HCEC 1CT (cell line): ENCODE measurements at places on chromosomes 7 and 10.

DNA sequence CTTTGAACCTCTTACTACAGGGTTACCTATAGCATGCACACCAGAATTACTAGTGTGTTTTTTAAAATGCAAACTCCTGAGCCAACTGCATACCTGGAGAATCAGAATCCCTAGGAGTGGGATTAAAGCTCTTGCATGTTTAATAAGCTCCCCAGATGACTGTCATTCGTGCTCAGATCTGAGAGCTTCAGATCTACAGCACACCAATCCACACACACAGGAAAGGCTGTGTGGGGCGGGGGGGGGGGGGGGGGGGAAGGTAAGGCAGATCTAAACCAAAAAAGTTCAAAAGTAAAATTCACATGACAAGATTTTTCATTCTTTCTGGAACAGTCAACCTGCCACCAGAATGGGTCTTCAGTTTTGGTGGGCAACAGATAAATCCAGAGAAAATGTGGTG lies 5.5 kb downstream of the FAM3C start:
- DNase-seq = no peak

DNA sequence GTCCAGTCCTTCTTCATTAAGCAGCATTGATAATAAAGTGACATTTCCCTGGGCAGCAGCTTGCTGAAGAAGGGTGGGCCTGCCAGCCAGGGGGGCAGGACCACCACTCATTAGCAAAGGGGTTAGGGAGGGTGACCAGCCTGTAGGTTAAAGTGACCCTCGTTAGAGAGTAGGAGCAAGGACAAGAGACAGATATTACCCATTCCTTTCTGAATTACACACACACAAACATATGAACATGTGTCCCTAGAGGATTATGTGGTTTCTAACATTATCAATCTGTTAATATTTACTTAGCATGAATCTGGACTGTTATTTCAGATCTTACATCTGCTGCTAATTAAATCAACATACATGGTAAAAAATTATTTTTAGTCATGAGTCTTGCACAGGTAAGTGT lies 88.9 kb downstream of the CTTNBP2 start:
- no peak for DNase-seq

GRCh38 chr10:96850113-96850512 lies 18.0 kb downstream of the LCOR start:
- no peak for DNase-seq

DNA sequence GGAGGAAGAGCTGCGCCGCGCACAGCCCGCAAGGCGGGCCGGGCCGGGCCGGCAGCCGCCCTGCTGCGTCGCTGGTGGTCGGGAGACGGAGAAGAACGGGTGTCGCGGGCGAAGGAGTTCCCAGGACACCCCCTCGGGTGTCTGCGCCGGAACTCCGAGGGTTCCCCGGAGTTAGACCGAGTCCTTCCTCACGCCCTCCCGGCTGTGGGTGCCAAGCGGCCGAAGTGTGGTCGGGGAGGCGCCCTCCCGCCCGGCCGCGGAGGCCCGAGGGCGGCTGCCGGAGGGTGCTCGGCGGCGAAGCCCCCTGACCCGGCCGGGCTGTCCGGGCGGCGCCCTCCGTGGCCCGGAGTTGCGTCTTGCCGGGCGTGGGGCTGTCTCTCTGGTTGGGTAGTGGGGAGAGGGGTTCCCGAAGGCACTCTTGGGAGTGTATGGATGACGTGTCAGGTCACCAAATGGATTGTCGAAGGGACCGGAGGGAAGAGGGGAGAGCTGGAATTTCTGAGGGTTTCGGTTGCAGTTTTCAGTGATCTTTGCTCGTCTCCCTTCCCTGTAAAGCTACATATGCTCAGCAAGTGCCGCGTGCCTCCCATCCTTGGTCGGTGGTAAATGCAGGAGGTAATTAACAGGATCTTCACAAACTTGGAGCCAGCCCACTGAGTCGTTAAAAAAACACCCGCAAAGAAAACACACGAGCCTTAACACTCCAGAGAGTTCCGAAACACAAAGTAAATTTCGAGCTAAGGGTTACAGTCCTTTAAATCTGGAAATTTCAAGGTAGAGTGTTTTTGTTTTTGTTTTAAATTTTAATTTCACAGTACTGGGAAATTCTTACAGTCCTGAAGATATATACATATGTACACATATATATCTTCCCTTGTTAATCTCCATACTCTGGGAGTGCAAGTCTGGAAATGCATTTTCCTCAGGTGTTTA lies 871 bp downstream of the ST7 start:
- DNase-seq = peak; percentile 87

DNA sequence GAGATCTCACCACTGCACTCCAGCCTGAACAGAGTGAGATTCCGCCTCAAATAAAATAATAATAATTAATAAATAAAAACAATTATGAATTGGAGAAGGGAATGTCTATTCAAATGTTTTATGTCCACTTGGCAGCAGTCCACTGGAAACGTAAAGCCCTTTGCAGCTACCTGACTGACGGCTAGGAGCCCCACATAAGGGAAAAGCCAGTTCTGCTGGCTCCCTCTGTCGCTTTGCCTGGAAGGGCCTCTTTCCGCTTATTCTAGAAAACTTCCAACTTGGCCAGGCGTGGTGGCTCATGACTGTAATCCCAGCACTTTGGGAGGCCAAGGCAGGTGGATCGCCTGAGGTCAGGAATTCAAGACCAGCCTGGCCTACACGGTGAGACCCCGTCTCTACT lies 6.1 kb upstream of the TNS3 start:
- no peak for DNase-seq

DNA sequence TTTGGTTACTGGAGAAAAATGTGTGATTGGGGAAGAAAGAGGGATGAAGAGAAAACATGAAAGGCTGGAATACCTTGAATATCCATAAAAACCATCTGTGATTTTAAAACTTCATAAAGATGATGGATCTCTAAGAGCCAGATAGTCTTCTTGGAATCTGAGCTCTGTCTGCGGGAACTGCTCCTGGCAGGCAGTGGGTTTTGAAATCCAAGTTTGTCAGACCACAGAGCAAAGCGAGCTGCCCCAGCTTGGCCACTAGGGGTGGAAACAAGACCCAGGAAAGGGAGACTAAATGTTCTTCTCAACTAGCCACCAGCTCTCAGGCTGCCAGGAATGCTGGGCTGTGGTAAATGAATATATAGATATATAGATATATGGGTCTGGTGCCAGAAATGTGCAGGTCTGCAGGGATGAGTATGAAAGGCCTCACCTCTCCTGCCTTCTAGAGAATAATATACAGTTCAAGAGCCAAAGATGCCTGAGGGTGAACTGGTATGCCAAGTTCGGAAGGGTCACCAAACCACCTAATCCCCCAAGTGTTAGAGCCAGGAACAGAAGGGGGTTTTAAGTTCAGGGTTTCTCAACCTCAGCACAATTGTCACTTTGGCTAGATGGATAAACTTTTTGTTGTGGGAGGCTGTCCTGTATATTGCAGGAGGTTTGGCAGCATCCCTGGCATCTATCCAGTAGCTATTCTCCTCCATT lies 208.8 kb downstream of the KCNMA1 start:
- peak; percentile 69 for DNase-seq

DNA sequence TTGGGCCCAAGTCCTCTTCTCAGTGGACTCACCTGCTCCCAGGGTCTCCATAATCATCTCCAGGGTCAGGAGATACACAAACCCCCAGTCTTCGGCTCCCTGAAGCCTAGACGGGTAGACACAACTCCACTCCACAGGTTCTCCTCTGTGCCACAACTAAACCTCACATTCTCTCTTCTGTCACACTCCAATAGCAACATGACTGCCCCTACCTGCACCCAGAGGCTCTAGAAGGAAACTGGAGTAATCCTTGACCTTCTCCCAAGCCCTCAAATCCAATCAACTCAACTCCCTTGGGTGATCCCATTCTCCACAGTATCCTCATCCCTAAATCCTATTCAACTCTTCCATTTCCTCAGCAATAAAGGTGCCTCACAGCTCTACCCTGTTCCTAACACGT lies 16.2 kb downstream of the HNRNPF start:
- DNase-seq = no peak

GRCh38 chr10:110802551-110803238 lies 69.0 kb upstream of the PDCD4 start:
- DNase-seq = peak; percentile 83

DNA sequence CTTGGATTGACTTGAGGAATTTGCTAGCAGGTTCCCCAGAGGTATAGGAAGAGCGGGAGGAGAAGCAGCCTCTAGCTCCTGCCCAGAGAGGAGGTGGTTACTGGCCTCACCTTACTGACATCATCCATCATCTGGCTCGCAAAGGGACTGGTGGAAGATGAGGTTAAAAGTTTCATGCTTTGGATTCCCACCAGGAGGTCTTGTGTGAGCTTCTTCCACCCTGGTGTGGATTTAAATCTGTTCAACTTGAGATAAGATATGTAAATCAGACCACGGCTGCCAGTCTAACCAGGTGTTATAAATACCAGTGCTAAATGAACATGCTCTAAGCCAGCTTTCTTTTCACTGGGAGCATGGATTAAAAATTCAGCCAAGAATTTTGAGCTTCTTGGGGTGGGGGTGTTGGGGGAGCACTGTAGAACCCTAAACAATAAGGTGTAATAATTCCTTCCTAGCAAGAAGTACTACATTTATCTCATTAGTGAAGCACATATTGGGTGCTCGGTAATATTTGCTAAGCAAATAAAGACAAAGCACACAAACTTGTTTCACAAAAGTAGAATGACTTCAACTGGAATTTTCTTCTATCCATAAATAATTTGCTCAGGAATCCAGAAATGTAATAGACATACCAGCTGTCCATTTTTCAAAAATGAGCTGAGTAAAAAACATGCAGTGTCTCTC lies 7.8 kb downstream of the PROSER2 start:
- DNase-seq = no peak

DNA sequence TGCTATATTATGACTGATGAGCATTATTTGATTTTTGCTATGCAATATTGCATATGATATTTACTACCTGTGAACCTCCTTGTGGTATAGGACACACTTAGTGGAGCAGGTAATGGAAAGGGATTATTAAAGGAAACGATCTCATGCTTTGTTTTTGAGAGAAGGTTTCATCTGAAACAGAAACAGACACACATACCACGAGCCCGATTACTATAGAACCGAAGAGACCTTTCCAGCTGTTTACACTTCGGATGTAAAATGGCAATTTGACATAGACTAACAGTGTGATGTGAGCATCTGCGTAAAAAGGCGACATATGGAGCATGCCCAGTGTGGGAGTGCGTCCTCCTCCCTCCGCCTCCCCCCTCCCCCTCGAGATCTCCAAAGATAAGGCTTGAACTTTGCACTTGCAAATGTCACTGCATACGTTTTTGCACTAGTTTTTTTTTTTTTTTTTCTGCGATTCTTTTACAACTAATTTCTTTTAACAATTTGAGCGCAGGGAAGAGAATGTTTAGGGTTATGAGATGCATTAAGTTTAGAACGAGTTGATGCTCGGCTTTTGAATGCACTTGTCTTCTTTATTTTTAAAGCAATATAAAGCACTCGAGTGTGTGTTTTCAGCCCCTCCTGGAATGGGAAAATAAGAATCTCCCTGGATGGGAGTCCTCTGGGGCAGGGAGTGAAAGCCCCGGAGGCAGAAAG lies 251.0 kb downstream of the NSUN6 start:
- DNase-seq = no peak

DNA sequence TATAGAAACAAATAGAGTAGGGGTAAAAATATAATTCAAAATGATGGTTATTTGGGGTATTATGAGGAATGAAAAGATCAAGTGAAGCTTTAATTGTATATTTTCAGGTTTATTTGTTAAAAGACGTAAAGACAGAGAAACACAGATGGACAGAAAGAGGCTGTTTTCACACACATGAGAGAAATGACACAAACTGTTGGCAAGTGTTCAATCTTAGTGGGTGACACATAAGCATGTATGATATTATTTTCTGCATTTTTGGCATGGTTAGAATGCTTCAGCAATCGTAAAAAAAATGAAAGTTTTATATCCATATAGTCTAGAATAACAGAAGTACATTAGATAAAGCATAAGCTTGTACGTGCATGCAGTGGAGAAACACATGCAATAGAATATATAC lies 464.4 kb upstream of the AKR1E2 start:
- DNase-seq = no peak

- DNase-seq = no peak
Observed at GRCh38 chr7:4109481-4110110, 572.5 kb upstream of the FOXK1 start.

DNA sequence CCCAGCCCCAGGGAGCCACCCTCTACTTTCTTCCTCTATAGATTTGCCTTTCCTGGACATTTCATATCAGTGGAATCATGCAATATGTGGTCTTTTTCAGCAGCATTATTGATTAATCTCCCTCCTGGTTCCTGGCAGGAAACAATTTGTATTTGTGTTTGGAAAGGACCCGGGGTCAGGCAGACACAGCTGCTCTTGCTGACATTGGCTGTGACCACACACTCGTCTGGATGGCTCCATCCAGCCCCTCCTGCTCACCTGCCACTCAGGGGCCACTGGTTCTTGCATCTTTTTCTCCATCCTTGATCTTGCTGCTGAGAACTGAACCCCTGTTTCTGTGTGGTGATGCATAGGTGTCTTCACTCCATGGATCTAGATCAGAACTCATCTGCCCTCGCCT lies 176.6 kb upstream of the MKI67 start:
- no peak for DNase-seq

DNA sequence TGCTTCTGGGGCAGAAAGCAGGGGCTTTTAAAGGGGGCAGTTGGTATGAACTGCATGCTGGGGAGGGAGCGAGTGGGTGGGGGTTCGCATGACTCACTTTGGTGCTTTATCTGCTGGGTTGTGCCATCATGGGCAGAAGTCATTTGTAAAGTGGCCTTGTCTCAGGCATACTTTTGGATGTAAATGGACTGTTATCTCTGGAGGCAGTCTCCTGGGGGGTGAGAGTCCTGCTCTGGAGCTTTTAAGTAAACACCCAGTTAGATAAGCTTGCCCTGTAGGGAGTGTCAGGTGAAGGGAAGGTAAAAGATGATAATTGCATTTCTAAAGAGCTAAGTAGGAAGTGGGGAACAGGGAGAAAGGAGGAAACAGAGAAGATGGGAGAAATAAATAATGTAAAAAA lies 1.6 kb upstream of the GSTO1 start:
- DNase-seq = no peak

GRCh38 chr10:1420661-1421362 lies 316.5 kb downstream of the ADARB2 start:
- no peak for DNase-seq

DNA sequence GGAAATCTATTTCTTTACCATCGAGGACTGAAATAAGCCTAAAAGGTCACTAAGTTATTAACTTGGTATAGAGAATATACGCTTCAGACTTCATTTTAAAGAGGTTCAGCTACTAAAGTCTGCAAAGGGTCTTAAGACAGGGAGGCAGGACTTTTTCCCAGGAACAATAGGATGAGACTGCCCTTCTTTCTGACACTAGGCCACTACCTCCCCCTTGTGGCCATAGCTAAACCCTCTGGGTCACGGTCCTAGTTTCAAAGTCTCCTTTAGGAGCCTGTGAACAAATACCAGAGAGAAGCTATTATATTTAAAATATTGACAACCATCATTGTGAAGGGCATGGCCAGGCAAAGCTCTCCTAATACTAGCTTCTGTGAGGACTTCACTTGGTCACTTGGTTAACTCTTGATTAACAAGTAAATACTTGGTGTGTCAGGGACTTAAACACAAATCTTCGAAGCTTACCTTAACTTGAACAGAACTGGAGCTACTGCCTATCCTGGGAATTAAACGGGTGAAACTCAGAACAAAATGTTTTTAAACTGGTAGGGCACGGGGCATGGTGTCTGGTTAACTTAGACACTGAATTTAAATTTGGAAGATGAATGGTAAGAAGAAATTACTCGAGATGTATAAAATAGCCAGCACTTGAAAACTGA lies 75.6 kb downstream of the CCDC6 start:
- DNase-seq = peak; percentile 42

GRCh38 chr10:31962826-31963588 lies 34.4 kb upstream of the ARHGAP12 start:
- DNase-seq = no peak
